T-cell (primary cell): ENCODE measurements at places on chromosomes 6 and 20.

- DNase-seq, result no peak
These were observed 265.8 kb upstream of the TCF21 start for GRCh38 chr6:133623065-133623464.

DNA sequence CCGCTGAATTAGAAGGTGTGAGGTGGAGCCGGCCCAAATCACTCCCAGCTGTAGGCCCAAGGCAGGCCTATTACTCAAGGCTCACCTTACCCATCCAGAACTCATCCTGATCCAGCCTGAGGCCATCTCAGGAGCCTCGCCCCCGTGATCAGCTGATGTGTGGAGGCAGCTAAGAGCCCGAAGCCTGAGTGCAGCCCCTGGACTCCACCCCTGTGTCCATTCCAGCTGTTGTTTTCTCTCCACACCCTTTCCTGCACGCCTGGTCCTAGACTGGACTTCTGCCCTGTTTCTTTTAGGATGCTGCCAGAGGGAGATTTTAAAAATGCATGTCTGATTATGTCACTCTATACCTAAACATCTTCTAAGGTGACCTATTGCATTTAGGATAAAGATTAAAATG is 124.7 kb upstream of the SUPT3H start:
- no peak for DNase-seq

- no peak for DNase-seq
These were observed 262.1 kb downstream of the DLL1 start for GRCh38 chr6:170028629-170029345.

DNA sequence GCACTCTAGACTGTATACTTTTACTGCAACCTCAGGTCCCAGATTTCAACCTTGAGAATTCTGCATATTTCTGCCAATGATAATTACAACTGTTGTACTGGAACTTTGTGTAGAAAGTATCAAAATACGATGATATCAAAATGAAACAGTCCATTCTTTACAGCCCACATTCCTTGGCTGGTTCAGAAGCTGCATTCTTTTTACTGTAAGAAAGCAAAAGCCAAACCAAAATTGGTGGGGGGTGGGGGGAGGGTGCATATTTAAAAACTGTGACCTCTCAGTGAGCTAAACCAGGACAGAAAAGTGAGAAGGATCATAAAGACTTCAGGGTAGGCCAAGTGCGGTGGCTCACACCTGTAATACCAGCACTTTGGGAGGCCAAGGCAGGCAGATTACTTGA is 41.8 kb upstream of the UBR2 start:
- no peak for DNase-seq

GRCh38 chr6:147972448-147972847 is 370.2 kb upstream of the SASH1 start:
- no peak for DNase-seq

- DNase-seq, result no peak
These were observed 74.7 kb downstream of the ZHX3 start for GRCh38 chr20:41242807-41243206.

DNA sequence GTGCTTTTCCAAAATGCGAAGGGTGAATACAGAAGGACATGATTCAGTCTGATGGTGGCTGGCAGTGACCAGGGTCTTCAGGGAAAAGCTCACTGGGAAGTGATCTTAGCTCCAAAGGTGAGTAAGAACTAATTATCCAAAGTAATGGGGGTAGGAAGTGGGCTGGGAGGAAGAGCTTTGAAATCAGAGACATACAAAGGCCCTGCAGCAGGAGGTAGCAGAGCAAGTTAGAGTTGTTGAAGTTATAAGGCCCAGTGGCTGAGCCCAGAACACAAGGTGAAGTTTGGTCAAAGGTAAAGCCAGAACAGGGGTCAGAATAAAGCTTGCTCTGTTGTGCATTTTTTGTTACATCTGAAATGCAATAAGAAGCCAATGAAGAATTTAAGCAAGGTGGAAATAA is 81.2 kb downstream of the PLCB1 start:
- DNase-seq, result no peak

DNA sequence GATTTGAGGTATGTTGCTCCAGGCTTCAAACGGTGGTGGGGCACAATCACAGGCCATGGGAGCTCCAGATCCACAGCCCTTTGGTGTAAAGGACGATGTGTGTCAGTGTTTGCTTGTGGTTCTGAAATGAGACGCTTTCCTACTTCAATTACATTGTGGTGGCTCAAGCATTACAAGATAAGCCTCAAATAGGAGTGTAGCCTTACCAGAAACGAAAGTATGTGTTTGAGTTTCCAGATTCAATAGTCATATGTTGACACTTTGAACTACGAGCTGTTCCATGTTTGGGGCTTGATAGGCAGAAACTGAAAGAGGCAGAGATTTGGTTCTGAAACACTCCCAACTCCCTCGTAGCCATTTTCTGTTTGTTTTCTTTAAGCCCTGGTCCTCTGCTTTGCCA is 187.1 kb downstream of the MYLK4 start:
- DNase-seq, result no peak

DNA sequence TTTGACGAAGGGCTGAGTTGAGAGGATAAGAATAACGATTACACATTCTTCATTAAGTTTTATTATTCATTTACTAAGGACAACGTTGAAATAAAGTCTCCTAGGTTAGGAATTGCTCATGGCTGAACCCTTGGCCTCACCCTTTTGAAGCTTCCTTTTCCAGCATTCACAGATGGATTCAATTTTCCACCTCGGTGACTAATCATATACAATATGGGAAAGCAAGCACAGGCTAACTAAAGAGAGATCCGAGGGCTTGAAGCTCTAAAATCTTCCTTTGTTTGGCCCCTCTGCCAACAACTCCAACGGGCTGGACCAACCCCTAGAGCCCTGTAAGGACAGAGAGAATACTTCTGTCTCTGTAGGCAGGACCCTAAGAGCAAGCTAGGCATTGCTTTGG is 159.5 kb downstream of the SOD2 start:
- DNase-seq, result no peak

GRCh38 chr20:18527836-18528235 is 20.1 kb downstream of the SEC23B start:
- no peak for DNase-seq

DNA sequence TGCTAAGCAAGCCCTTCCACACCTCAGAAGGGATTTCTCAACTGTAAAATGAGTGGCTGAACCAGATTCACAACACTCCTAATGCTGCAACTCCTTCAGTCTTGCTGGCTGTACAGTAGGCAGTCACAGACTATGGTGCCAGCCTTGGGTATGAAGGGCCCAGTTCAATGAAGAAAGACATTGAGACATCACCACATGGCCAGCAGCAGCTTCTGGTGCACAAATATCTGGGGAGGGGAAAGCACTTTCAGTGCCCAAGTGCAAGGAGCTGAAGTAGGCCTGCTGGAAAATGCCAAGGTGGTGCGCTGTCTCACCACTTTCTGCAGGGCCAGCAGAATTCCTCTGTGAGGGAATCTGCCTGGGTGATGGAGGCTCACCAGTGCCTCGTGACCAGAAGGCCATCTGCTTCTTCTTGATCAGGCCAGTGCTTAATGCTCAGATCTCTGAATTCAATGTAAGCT is 1.8 kb downstream of the PLA2G7 start:
- no peak for DNase-seq

DNA sequence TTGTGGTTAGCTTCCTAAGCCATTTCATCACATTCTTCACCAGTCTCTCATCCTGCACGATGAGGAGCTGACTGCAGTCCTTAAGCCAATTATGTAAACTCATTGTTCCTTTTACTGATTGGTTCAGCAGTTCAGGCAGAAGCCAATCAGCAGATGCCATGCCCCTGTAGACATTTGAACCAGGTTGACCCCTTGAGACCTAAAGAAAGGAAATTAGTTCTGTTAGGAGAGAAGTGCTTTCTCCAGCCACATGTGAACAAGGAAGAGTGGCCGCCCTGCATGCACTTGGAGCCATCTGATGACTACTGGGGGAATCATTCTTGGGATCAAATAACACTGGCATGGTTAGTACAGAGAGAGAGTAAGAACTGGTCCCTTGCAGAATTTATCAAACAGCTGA is 535.2 kb upstream of the ID4 start:
- DNase-seq, result no peak

DNA sequence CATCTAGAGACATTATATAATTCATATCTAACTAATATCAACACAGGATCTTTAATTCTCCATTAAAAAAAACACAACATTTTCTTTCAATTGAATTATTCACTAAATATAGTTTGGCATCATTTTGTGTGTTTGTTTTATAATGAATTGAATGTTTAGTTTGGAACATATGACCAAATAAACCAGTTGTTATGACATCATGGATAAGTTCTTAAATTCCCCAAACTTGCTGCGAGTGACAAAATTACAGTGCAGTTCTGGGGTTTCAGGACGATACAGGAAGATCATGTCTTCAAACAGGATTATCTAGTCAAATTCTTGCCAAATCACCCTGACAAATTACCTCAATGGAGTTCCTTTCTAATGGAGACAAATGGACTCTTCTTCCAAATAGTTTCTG is 473.6 kb downstream of the EPM2A start:
- no peak for DNase-seq

DNA sequence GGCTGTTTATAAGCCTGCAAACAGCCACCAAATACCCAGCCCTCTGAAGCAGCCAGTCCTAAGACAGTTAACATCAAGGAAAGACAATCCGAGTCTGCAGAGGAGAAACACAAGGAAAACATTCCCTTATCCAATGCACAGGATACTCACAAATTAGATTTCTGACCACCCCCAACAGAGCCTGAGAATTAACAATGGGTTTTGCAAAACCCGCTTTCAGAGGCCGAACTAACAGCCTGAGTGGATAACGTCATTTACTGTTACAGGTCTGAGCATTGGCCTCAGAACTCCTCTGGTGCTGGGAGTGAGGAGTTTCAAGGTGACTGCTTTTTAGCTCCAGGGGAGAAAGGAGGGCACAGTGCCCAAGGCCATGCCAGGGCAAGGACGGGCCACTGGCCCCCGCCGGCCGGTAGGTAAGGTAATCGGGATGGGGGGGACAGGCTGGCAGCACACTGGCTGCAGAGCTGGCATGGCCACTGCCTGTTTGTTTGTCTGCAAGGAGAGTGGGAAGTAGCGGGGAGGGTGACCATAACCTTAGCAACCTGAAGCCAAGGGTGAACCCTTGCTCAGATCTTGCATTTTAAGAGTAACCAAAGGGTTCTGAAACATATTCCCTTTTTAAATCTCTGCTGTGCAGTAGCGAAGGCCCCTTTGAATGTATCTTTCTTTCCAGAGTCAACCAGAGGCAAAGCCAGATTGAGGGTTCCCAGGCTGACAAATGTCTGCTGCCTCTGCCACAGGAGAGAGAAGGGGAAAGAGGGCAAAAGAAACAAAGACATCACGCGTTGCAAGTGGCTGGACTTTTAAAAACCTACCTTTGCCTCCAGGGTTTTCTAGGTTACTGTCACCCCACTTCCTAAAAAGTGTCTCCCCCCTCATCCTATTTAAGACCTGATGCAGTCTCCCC is 3.9 kb downstream of the ZMYND8 start:
- DNase-seq, result no peak

DNA sequence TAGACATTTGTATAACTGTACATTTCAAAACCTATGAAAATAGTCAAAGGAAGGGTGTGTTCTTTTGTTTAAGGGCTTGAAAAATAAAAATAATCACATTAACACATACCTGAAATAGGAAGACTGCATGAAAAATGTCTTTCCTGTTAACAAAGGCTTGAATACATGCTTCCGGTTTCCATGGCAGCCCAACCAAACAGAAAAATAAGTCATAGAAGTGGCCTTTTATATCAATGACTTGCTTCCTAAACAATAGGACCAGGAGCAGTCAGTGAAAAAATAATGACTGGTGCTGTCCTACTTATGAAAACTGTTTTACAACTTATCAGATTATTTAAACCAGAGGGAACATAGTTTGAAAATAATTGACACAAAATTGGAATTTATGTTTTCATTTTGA is 412.6 kb upstream of the PLCB4 start:
- DNase-seq, result no peak

GRCh38 chr6:139600343-139600742 is 225.9 kb upstream of the CITED2 start:
- no peak for DNase-seq

DNA sequence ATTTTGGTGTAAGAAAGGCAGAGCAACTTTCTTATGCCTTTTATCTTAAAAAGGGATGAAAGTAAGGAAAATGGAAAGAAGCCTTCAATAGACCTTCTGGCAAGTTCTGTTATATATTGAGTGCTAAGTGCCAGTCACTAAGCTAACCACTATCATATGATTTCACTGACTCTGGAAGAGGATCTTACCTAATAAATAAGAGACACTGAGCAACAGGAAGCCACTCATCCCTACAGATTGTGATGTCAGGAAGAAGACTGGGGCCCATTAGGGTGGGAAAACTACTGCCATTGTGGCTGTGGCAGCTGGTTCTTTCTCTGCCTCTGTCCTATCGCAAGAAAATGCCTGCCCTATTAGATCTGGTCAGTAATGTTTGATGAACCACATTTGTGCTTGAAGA is 89.6 kb downstream of the AIG1 start:
- no peak for DNase-seq

GRCh38 chr6:153328194-153328593 is 197.1 kb upstream of the RGS17 start:
- no peak for DNase-seq

DNA sequence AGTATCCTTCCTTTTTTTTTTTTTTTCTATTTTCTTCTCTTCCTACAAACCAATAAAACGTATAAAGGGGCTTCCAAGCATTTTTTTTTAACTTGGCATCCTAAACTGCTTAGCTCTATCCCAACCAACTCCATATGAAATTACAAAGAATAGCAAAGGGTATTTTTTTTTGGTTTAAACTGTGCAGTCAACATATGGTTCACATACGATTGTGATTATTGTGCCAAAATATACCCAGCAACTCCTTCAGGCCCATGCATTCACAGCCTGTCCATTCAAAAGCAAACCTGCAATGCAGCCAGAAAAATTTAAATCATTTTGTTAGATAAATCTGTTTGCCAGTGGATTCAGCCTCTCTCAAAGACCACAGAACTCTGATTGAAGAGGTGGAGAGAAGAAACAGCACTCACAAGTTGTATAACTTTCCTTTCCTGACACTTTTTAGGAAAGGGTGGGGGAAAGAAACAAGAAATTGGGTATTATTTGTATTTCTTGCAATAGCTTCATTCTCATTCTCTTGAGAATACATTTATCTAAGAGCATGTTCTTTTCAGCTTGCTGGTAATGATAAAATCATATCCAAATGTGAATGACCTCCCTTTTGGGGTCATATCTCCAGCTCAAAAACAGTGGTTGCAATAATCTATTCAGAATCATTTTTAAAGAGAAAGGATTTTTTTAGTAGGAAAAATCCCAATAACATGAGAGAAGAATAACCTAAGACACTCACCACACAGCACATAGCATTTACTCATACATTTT is 701.3 kb upstream of the CHD6 start:
- no peak for DNase-seq

DNA sequence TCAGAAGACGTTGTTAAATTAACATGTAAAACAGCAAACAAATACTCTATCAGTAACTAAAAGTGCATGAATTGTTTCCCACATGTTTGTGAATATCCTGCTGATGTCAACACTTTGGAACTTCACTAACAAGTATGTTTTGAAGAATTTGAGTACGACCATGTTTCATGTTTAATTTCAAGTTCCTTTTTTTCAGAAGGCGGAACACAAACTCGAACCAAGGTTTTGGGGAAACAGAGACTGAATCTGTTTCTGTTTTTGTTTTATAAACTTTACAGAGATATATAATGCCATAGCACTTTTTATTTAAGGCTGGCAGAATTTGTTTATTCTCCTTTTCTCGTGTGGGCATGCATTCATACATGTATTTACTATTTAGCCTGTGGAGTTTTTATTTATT is 509.3 kb upstream of the CITED2 start:
- no peak for DNase-seq

- DNase-seq, result no peak
These were observed 493.9 kb upstream of the MARCKS start for GRCh38 chr6:113363048-113363798.
